ENCODE measurements at places on chromosomes 5 and 9. TPM values are rescaled to one million over a fixed set of nuclear protein-coding genes. Genes with fewer than 3 reads are reported as not detected.
A peak's percentile ranks its signal among the peaks of the same experiment; 100 is the strongest.

DNA sequence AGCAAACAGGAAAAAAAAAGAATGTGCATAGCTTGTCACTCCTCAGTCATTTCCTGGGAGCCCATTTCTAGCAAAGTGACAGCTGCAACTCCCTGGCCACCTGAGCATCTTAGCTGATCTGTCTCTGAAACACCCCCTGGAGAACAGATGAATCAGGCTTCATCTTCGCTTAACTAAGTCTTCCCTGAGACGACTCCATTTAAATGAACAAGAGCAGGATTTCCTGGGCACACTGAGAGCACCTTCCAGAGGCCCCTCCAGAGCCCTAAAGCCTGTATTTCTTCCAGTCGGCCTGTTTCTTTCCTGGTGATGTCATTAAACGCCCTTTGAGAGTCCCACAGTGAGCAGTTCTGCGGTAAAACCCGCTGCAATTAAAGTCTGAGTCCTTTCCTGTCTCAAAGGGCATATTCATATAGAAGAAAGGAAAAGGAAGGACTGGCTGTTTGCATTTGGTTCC, 13.9 kb downstream of the TGFBI start:
- no peak for DNase-seq

DNA sequence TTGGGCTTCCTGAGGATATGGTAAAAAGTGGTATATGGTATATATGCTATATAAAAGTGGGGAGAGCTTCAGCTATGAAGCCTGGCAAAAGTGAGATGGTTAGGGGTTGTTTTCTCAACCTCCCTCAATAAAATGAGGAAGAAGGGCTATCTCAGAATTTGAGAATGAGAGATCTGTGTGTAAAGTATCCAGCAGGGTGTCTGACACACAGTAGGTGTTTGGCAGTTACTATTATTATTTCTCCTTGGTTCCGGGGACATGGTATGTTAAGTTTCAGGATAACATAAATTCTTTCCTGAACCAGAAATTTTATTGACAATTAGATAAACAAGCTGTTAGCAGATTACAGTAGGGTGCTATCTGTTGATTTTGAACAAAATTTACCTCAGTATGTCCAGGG, 94.1 kb downstream of the DENND1A start:
- DNase-seq: no peak

DNA sequence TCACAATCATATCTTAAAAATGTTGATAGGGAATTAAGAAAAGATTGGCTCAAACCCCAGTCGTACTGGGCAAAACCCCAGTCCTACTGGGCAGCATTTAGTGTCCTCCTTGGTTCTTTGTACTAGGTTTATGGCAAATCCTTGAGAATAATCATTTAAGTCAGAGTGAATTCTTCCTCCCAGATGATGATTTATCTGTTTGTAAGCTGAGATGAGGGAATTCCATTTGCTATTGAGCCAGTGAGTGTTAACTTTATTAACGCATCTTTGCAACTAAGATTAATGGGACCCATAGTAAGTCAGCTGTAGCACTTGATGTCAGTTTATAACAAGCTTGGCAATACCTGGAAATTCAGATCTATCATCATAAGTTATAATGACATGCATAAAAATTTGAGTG, 821.8 kb upstream of the DMAC1 start:
- no peak for DNase-seq

- no peak for DNase-seq
Measured at GRCh38 chr9:95463148-95464060, 53.4 kb downstream of the PTCH1 start.

DNA sequence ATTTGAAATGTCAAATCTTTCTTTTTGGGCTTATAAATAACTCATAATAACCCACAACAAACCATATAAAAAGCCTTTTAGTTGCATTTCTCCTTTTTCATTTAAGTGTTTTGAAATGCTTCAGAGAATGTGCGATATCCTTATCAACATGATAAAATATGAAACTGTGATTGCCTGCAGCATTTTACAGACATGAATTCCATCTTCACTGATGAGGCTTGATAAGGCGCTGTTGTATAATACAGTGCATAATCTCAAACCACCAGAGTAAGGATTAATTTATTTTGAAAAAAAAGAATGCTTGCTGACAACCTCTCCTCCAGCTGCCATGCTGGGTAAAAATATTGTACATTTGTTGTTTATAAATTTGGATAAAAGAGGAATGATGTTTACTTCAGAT, 216.8 kb downstream of the PBX3 start:
- no peak for DNase-seq

DNA sequence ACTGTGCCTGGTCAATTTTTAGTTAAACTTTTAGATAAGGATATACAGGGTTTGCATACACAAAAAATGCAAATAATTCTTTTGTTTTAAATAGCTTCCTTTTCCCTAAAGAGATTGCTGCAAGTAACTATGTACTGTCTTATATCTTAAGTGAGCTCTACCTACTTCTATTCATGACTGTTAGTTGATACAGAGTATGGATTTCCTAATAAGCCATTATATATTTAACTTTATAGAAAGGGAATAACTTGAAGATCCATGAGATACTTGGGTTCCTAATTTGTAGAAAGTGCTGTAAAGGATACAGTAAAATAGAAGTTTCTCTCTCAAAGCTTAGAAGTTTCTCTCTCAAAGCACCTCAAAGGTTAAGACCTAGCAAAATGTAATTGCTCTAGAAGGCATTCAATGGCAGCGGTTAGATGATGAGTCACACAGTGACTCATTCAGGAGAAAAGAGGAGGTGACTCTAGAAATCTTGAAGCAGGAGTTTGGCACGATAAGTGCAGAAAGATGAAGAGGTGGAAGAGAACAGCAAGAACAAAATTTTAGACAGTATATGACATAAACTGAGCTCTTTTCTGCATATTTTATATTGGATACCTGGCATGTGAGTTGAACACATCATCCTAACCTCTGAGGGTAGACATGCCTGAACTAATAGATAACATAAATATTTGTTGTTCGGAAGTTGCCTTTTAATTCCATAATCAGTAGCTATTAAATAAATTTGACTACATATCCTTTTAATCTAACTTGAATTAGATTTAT, 5.5 kb upstream of the DNAJC21 start:
- DNase-seq: no peak

GRCh38 chr9:86200599-86201162, 58.8 kb downstream of the C9orf153 start:
- DNase-seq: no peak

- no peak for DNase-seq
Measured at GRCh38 chr9:80797831-80798688, 891.3 kb downstream of the TLE1 start.

- no peak for DNase-seq
Measured at GRCh38 chr5:157269165-157269671, 3.3 kb downstream of the CYFIP2 start.

GRCh38 chr9:4305065-4305985, 5.5 kb upstream of the GLIS3 start:
- DNase-seq: no peak

GRCh38 chr9:103319979-103320378, 324.8 kb downstream of the CYLC2 start:
- DNase-seq: no peak

DNA sequence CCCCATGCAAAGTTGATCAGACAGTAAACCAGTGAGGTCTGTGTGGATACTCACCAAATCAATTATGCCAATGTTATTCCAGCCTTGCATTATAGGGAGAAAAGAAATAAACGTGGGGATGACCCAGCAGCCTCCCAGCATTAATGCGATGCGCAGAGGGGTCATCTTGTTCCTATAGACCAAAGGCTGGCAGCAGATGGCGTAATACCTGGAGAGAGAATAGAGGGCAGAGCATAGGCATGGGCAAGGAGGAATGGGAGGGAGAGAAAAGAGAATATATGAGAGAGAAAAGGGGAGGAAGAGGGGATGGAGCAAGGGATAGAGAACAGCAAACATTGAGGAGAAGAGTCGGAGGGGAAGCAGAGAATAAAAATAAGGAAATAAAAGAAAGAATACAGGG, 131.2 kb downstream of the HTR4 start:
- no peak for DNase-seq

DNA sequence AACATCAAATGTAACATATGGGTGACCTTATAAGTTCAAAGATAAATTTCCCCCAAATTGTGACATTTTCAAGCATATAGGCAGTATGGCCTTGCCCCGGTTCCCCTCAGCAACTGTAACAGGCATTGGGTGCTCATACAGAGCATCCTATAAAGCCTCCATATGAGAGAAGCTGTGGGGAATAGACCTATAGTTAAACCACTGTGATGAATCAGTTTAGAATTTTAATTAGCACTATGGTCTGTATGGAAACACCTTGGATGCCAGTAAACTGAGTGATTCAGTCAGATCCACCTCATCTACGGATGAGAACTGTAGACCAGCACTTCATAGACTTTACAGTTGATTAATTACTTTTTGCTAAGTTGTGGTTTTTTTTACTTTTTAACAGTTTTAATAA, 79.4 kb downstream of the ERCC6L2 start:
- no peak for DNase-seq

DNA sequence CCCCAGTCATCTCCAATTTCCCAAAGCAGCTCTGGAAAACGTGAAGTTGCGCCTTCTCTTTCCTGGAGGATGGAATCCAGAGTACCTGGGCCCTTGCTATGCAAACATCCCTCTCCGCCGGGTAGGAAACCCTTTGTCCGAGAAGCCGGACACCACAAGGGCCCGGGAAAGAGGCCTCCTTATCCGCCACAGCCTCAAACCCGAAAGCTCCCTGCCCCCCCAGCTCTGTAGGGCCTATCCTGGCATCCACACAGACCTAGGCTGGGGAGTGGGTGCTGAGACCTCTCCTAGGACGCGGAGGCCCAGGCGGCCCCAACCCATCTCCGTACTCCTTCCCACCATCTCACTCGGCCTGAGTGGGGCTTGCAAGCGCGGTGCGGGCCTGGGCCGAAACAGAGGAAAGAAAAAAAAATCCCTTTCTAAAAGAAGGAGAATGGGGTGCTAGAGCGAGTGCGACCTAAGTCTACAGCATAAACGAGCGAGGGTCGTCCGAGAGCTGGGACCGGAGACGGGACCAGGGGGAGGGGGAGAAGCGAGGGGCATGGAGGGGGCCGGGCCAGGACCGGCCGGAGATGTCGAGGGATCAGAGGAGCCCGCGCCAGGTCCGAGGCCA, 624 bp downstream of the FBXW11 start:
- no peak for DNase-seq

DNA sequence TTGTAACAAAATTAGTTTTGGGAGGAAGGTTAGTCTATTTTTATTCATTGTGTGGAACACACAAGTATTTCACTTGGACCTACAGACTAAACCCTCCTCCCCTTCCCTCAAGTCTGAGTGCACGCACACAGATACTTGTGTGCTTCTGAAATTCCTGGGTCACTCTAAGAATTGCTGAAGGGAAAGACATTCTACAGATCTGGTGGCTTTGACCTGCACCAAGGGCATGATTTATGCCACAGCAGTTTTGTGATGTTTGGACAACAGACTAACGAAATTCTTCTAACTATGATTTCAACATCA, 150.5 kb downstream of the ARL15 start:
- DNase-seq: no peak

DNA sequence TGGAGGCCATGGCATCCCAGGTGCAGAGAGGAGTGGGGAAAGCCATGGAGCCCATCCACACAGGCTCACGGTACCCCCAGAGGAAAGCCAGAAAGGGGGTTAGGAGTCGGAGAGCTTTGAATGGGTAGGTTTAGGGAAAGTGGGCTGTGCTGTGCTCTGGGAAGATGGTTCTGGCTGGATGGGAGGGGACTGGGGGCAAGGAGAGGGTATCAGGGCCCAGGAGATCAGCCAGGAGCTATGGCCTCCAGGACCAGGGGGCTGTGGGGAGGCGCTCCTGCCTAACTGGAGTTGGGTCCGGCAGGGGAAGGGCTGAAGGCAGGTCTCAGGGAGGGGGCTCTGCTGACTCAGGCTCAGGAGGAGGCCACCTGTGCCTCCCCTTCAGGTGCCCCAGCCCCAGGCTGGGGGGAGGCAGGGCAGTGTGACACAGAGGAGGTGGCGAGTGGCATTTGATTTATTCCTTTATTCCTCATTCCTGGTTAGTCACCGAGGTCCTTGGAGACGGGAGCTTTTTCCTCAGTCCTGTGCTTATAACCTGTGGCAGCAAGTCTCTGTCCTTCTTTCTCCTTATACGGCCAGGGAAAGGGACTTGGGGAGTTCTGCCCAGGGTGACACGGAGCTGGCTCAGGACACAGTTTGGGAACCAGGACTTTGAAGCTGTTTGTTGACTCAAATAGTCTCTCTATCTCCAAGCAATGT, 60.8 kb downstream of the TSTD2 start:
- peak; percentile 30 for DNase-seq

DNA sequence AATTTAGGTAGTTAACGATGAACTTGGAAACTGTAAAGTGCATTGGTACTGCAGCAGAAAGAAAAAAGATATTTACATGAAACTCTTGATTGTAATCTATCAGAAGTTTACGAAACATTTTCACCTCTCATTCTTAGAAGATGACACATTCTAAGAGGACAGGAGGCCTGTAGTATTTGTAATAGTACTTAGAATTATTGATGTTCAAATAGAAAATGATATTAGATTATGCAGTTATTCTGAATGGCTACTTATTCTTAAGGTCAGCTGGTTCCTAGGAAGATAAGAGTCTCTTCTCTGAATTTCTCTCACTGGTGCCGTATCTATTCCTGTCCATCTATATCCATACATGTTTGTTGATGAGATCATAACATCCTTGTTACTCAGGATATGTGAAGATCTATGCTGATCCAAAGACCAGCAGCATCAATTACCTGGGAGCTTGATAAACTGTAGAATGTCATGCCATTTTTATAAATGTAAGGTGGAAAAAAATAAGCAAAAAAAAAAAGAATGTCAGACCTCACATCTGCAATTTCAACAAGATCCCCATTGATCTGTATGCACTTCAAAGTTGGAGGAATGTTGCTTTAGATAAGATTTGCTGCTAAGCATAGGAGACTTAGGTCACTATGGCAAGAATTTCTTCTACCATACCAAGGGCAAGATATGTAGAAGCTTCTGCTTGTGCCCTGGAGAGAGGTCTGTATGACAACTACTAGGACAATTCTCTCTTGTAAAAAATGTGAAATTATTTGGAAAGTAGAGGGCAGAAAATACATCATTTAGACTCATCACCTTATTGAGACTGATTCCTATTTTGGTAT, 42.4 kb upstream of the RICTOR start:
- no peak for DNase-seq

GRCh38 chr9:112207451-112207850, 32.4 kb upstream of the SUSD1 start:
- no peak for DNase-seq

- no peak for DNase-seq
Measured at GRCh38 chr5:142683116-142683515, 2.8 kb downstream of the FGF1 start.

GRCh38 chr5:115543365-115544042, 1.1 kb downstream of the FEM1C start:
- DNase-seq: no peak

SLC25A2 gene
- 0.32 TPM for total RNA-seq

ENTPD2 gene
- total RNA-seq: 0.79 TPM

SHISAL2B gene
- total RNA-seq: not detected

ADAMTS19 gene
- not detected for total RNA-seq

SH3PXD2B gene
- total RNA-seq: 3.1 TPM

FPGS gene
- total RNA-seq: 50.7 TPM

TAF1L gene
- not detected for total RNA-seq

GPRIN1 gene
- 0.30 TPM for total RNA-seq

IL4 gene
- not detected for total RNA-seq

NR3C1 gene
- 61.4 TPM for total RNA-seq

All from psoas muscle (tissue), 8 donors.